ENCODE measurements at places on chromosomes 1 and 21.
A peak's percentile ranks its signal among the peaks of the same experiment; 100 is the strongest.

DNA sequence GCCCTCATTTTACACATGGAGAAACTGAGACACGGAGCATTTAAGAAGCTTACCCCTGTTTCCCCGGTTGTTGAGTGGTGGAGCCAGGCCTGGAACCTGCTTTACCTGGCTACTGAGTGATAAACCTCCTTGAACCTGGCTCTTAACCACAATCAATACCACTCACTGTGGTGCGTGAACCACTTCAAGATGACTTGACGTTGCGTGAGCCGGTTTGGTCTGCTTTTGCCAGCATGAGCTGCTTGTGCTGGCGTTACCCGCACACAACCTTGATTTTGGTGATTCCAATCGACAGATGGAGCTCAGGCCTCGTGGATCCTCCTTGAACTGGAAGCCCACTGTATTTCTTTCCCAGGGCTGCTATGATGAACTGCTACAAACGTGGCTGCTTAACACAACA, 6.1 kb upstream of the TINAGL1 start:
- DNase-seq, result no peak

- no peak for DNase-seq
These were observed 4.5 kb downstream of the IRF2BP2 start for GRCh38 chr1:234605399-234605982.

DNA sequence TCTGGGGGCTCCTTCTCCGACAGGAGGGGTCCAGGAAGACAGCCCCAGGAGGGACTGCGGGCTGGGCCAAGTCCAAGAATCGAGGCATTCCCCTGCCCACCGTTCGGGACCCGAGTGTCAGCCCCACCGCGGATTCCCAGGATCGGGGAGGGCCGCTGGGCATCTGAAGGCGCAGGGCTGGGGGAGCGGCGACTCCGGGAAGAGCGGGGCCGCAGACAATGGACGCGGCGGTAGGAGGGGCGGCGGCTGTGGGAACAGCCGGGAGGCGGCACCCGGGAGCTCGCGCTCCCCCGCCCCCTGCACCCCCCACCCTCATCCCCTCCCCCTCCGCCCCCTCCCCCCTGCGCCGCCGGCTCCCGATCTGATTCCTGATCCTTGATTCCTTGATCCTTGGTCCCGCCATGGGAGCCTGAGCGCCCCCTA, at the start of gene VANGL2:
Gene VANGL2 (plus strand): TSS at position 342 of the 423 bp plus-strand sequence. CDS start 15,274 bp downstream, outside the sequence.
- DNase-seq, result peak; percentile 21

- DNase-seq, result no peak
These were observed 24.1 kb downstream of the IFFO2 start for GRCh38 chr1:18932387-18932786.

DNA sequence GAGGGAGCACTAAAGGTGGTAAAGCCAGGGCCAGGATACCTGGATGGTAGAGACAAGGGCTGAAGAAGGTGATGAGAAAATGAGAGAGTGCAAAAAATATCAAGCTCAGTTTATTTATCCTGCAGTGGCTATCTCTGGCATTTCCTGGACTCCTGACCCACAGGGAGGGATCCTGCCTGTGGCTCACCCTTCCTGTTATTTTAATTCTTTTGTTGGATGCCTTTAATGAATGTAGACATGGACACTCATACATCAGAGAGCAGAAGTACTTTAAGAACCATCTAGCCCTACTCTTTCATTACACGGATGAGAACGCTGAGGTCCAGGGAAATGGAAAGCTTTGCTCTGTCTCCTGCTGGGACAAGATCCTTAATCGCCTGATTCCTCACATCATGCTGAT, 20.6 kb downstream of the JUN start:
- DNase-seq, result no peak

DNA sequence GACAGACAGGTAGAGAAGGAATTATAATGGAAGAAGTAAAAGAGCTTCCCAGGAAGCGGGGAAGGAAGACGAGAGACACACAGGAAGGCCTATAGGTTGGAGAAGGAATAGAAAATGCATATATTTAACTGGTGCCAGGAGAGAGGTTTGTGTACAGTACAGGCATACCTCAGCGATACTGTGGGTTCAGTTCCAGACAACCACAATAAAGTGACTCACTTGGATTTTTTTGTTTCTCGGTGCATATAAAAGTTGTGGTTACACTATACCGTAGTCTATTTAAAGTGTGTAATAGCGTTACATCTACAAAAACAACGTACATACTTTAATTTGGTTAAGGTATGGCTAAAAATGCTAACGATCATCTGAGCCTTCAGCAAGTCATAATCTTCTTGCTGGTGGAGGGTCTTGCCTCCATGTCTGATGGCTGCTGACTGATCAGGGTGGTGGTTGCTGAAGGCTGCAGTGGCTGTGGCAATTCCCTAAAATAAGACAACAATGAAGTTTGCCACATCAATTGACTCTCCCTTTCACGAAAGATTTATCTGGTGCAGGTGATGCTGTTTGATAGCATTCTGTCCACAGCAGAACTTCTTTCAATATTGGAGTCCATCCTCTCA, 16.0 kb downstream of the YARS1 start:
- peak; percentile 84 for DNase-seq

DNA sequence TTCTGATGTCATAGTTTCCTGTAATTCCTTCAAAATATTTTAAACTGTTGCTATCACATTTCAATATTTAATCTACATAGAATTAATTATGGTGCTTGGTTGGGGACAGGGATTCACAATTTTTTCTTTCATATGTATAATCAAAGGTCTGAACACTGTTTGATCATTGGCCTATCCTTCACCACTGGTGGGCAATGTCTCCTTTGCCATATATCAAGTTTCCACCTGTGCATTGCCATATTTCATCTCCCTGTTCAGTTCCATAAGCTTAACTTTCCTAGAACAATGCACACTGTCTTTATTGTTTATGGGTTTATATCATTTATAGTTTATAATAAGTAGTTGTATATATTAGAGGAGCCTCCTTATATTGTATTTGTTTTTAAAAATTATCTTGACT, 374.9 kb upstream of the PTBP2 start:
- DNase-seq, result no peak

DNA sequence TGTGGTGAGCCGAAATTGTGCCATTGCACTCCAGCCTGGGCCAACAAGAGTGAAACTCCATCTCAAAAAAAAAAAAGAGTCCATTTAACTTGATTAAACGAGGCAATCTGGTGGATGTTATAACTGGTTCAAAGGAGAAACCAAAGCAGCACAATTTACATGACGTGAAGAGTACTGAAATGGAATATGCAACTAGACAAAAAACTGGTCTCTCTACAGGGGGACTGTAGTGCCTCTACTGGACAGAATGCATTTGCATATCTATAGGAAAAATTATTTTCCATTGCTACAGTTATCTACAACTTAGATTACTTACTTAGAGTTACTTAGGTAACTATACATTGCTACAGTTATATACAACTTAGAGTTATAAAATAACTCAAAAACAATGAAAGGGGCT, 2.7 kb upstream of the CAPN2 start:
- DNase-seq, result no peak

DNA sequence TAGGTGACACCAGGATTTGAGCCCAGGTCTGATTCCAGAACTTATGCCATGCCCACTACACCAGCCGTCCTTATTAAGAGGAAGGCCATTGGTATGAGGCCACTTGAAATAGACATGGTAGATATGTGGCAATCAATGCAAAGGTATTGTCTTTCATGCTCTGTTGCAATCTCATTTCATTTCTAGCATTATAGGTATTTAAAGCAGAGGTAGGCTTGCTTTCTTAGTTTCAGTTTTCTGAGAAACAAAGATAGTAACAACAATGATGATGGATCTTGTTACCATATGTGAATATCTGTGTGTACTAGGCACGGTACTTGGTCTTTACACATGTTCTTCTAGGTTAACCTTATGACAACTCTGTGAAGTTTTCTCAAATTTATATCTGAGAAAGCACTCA, 113.1 kb downstream of the FGGY start:
- no peak for DNase-seq

GRCh38 chr1:244384066-244384465, 67.6 kb downstream of the ADSS2 start:
- no peak for DNase-seq

GRCh38 chr1:49694251-49694827, 329.4 kb downstream of the AGBL4 start:
- no peak for DNase-seq

GRCh38 chr1:89904219-89904980, 83.6 kb downstream of the LRRC8D start:
- DNase-seq, result no peak

- DNase-seq, result no peak
These were observed 150.8 kb upstream of the PTGFR start for GRCh38 chr1:78340006-78340405.

- DNase-seq, result no peak
These were observed 188.8 kb downstream of the TNR start for GRCh38 chr1:175554586-175554985.

DNA sequence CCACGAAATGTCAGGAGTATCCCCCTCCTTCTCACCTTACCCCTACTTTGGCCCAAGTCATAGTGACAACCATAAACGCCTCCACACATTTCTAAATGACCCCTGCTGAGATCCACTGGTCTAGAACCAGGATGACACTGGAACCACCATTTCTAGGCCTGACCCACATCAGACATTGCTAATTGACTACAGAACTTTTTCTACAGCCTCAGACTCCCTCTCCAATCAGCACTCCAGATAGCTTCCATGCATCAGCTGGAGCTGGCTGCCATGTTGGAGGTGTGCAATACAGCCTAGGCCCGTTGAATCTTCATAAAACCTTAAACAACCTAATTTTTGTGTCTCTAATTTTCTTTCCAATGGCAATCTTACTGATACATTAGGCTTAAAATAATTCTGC, 18.6 kb downstream of the TCEA3 start:
- DNase-seq, result no peak

- no peak for DNase-seq
These were observed 490.1 kb upstream of the LRRC7 start for GRCh38 chr1:69077633-69078032.

DNA sequence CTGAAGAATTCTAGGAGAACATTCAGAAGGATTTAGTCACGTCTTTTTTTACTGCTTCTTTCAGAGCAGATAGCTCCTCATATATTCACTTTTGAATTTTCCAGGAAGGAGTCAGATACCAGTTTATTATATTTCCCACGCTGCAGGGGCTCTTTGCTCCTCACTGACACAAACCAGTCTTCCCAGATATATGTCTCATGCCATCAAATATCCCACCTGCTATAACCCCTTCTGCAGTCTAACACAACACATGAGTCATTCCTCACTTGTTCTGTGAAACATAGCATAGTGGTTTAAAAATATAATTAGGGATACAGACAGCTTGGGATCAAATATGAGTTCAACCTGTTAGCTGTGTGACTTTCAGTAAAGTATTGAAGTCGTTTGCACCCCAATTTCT, 251.7 kb upstream of the DPYD start:
- no peak for DNase-seq

GRCh38 chr1:242199776-242200458, 201.0 kb upstream of the MAP1LC3C start:
- DNase-seq, result no peak

DNA sequence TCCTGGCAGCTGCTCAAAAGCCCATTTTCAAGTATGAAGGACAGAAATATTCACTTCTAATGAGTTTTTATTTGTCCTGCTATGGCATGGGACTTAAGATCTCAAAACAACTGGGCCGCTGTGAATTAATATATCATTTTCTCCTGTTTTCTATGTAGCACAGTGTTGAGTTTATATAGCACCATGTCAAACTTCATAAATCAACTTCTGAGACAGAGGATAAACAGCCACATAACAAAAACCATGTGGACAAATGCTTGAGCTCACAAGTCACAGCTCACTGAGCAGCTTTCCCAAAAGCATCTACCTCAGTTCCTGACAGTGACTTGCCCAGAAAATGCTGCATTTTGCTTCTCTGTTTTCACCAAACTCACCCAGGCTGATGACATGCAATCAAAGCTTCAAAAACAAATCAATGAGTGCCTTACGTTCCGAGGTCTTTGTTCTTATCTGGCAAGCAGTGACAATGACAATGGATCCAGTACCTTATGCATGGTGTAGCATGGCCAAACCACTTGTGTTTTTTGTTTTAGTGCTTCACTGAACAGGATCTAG, 722.6 kb downstream of the LRRIQ3 start:
- DNase-seq, result no peak

DNA sequence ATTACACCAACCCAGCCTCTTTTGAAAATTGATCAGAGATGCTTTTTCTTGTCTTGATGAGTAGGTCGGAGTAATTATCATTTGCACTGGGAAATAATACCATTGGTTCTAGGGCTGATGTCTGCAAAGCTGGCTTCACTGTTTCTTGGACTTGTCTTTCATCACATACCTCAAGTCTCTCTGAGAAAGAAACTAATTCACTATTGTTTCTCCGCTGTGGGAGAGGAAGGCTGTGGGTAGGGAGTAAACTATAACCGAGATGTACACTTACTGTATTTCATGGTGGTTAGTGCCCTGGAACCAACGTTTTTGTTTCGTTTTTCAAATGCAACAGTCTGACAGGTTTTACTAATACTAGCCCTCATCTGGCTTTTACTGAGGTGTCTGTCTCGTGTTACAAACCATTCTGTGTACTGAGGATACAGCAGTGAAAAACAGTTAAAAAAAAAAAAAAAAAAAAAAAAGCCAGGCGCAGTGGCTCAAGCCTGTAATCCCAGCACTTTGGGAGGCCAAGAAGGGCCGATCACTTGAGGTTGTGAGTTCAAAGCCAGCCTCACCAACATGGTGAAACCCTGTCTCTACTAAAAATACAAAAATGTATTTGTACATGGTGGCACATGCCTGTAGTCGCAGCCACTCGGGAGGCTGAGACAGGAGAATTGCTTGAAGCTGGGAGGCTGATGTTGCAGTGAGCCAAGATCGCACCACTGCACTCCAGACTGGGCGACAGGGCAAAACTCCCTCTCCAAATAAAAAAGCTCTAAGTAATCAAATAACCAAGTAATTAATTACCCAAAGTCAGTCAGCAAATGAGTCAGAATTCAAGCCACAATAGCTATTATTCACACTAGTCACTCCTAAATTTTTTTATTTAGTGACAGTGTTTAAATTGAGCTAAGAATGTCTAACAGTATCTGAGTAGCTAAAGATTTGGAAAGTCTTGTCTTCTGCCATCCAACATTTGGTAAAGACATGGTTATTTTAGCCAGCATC, 23.3 kb downstream of the TOMM20 start:
- peak; percentile 46 for DNase-seq

DNA sequence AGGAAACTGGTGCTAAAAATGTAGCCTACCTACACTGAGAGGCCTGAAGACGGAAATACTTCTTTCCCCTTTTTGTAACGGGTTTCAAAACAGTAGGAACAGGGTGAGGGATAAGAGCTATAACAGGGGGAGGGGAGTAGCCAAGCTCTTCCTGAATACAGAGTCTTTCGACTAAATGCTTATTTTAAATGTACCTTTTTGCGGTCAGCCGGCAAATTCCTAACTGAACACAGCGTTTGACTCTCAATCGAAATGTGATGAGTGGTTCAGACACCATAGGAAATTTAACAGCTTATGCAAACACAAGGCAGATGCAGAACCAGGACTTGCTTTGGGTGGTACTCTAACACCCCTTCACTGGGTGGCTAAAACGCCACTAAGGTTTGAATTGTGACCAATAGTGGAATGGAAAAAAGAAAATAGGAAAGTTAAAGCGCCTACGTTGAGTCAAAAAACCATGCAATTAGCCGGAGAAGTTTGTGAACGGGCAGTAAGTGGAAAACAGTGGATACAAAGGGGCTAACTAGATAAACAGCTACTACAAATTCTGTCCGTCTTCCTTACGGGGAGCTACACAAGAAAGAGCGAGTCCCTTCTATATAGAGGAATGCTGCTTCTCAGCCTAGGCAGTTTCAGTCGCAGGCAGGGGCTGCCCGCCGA, 1.7 kb downstream of the EGLN1 start:
- DNase-seq, result peak; percentile 1

- no peak for DNase-seq
These were observed 265.7 kb upstream of the C1orf174 start for GRCh38 chr1:4165686-4166300.

- no peak for DNase-seq
These were observed 456 bp upstream of the SMYD2 start for GRCh38 chr1:214280386-214281020.

Measured in CD4-positive, alpha-beta T cell treated with Interleukin-2 at 100 ng/mL for 4 hours (primary cell).